Putamen (tissue), 1 donor: ENCODE measurements at places on chromosomes 6 and 20.

DNA sequence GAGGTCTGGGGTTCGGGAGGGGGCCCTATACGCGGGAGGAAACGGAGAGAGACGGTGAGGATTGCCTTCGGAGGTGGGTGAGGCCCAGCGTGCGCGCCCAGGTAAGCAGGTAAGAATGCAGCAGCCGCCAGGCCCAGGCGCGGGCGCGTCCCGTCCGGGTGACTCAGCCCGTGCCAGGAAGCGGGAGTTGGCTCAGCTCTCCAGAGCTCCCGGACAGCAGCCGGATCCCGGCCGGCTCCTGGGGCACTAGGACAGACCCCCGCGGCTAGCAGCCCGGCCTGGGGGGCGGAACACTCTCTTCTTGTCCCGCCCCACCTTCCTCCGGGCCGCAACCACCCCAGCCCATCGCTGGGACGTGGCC, 1.5 kb upstream of the MDFI start:
- DNase-seq: no peak

DNA sequence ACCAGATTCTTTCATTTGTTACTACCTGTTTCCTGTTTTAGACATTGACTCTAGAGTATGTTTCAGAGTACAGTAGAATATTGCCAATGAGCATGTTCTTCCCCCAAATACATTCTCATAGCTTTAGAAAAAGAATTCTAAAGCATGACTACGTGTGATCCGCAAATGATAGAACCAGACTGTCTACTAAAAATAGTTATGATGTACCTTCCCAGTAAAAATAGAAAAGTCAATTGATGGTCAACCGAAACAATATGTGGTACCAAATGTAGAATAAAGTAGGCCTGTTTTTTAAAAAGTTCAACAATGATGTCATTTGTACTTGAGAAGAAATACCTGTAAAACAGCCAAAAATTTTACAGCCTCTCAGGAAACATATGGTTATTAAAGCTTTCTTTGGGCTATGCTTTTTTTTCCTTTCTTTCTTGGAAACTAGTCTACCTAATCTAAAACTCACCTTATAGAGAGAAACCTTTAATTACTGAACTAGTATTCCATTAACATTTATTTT, 130.1 kb upstream of the MTHFD1L start:
- no peak for DNase-seq

DNA sequence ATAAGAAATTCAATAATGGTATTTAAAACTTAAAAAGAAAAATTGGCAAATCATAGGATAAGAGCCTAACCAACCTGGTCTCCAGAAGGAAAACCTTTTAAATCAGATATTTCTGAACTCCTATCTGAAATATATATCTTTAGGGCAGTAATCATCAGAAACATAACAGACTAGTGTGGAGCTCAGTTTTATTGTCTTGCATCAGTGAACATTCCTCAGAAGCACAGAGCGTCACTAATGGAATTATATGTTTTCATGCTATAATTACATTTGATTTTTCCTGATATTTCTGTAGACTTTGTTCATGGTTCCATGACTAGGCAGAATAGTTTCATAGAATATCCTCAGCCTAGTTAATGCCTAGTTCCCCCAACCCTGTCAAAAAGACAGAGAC, 262.2 kb downstream of the EYA4 start:
- DNase-seq: no peak

GRCh38 chr20:43375591-43375990, 82.1 kb upstream of the SRSF6 start:
- DNase-seq: no peak

DNA sequence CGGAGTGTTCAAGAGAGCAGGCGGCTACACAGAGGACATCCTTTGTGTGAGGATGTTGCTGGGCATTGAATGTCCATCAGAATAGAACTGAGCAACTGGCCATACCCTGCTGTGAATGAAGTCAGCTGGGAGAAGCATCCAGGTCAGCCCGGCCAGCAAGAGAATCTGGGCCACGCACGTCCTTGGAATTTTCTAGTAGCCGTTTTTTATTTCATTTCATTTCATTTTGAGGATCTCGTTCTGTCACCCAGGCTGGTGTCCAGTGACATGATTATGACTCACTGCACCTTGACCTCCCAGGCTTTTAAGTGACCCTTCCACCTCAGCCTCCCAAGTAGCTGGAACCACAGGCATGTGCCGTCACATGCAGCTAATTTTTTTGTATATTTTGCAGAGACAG, 97.9 kb downstream of the SSR1 start:
- DNase-seq: no peak

DNA sequence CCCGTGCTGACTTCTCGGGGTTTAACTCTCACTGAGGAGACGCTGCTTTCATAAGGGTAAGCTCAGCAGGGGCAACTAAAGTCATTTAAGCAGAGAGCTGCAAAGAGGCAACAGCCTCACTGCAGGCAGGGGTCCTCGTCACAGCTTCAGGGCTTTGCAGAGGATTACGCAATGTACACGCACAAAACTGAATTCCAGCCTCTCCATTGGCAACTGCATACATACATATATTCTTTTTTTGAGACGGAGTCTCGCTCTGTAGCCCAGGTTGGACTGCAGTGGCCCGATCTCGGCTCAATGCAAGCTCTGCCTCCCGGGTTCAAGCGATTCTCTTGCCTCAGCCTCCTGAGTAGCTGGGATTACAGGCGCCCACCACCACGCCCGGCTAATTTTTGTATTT, 2.4 kb downstream of the GMEB2 start:
- no peak for DNase-seq

DNA sequence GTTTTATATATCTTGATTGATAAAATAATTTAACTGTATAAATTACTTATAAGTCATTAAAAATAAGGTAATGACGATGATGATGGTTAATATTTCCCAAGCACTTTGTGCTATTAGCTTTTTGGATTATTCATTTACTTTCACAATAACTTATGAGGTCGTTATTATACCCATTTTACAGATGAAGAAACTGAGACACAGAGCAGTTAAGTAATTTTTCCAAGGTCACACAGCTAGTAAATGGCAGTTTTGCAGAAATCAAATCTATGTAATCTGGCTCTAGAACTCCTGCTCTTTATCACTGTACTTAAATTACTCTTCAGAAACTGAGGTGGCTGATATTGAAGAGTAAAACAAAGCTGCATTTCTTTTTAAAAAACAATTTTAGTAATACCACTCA, 18.2 kb downstream of the NOL7 start:
- no peak for DNase-seq

DNA sequence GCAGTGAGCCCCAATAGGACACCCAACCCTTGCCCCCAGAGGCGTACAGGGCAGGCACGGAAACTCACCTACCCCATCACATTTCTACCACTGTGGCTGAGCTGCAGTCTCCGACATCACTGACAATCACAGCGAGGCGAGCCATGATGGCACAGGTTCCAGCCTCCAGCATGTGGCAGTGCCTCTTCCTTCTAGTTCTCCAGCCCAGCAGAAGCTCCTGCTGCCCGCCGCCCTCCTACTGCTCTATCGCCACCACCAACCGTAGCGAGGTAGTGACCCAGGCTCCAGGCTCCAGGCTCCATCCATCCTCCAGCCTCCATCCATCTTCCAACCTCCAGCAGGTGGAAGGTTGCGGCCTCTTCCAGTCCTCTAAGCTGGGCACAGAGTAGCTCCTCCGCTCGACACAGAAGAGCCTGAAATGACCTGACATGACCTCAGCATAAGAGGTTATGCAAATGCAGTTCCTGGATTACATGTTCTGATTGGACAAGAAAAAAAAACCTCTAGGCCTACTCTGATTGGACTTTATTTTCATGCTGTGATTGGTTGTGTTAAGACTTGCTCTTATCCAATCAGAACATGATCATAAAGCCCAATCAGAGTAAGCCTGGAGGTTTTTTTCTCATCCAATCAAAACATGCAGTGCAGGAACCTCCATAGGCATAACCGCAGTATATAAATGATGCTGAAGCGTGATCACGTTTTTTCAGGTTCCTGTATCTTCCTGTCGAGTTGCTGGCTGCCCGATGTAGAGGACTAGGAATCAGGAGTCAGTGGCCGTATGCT, 438.9 kb upstream of the ZNF337 start:
- no peak for DNase-seq

DNA sequence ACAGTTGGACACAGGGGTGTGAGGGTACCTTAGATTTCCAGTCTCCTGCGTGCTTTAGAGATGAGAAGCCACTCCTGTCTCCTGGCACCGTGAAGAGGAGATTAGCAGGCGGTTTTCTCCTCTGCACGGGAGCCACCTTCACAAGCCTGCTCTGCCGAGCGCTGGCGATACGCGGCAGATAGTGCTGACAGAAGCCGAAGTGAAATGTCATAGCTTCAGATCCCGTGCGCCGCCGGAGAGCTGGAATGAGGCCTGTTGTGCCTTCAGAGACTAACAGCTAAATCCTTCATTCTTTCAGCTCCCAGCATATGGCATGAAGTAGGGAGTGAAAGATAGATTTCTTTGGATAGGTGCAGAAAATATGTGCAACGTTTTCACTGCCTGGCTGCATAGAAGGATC, 371.0 kb downstream of the TAF4 start:
- peak; percentile 6 for DNase-seq

DNA sequence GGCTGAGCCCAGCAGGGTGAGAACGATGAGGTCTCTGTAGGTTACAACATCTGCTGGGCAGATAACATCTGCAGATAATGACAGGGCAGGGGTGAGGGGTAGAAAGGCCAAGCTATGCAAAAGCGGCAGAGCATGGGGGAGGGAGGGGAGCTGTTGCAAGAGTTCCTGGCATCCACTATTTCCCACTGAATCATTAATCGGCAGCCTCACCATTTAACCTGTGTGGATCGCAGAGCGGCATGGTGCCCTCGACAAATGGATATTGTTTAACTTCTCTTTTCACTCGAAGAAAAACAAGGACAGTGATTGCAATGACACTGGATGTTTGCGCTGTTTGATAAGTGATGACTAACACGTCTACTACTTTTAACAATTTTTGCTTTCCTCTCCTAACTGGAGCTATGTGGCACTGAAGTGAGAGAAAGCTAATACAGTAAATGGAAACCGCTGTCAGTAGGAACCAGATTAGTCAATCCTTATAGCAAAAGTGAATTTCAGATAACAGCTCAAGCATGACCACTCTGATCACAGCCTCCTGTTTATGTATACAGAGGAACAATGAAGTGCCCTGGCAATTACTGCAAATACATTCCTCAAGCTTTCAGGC, 381.5 kb downstream of the TFAP2A start:
- no peak for DNase-seq

DNA sequence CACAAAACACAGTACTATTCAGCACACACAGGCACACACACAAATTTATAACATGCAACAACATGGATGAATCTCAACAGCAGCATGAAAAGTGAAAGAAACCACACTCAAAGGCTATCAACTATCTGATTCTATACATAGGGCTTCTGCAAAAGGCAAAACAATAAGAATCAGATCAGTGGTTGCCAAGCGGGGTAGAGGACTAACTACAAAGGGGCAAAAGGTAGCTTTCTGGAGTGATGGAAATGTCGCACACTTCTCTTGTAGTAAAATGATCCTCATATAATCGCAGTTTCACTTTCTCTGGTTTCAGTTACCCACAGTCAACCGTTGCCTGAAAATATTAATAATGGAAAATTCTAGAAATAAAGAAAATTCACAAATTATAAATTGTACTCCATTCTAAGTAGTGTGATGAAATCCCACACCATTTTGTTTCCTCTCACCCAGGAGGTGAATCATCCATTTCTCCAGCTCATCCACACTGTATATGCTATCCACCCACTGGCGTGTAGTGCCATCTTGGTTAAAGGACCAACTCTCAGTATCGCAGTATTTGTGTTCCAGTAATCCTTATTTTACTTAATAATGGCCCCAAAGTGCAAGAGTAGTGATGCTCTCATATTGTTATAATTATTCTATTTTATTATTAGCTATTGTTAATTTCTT, 12.8 kb upstream of the PLN start:
- no peak for DNase-seq

- no peak for DNase-seq
Observed at GRCh38 chr6:66896415-66896814, 1189.4 kb upstream of the EYS start.

GRCh38 chr6:167972193-167972592, 25.3 kb upstream of the KIF25 start:
- no peak for DNase-seq

DNA sequence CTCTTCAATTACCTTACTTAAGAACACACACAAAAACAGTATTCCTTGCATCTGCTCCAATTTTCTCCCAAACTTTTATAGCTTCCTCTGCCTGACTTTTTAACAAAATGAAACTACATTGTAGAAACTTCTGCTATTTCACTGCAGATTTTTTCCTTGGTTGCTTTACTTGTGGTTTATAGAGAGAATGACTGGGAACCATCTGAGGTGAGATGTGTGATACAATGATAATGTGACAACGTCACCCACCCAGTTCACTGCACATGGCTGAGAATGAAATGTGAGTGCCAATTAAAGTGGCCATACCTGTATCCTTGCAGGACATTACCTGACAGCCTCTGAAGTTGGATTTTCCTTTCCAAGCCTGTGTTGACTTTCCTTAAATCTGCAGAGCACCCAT, 258.4 kb downstream of the CD83 start:
- no peak for DNase-seq
